T-helper 2 cell (primary cell): ENCODE measurements at places on chromosomes 16 and 17.

GRCh38 chr17:46935658-46936266 lies 12.8 kb downstream of the GOSR2 start:
- DNase-seq: no peak

GRCh38 chr17:151886-152859 lies 14.8 kb downstream of the SCGB1C2 start:
- no peak for DNase-seq

DNA sequence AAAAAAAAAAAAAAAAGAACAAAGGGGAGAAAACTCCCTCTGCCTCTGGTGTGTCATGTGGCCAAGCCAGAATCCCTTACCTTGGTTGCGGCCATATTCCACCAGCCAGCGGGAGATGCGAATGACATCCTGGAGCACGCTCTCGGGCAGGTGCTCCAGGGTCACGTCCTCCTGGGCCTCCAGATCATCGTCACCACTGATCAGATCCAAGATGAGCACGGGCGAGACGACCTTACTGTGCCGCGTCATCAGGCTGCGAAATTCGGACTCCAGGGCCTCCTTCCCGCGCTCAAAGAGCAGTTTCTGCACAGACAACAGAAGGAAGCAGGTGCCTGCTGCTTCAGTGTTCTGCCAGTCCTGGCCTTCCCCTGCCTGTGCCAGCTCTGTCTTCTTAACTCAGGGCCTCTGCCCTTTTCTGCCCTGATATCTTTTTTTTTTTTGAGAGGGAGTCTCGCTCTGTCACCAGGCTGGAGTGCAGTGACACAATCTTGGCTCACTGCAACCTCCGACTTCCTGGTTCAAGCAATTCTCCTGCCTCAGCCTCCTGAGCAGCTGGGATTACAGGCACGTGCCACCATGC lies 5.8 kb downstream of the EXOC7 start:
- DNase-seq: no peak

GRCh38 chr17:29031488-29031887 lies 11.5 kb upstream of the PIPOX start:
- DNase-seq: no peak

GRCh38 chr17:6497496-6498221 lies 53.4 kb downstream of the PIMREG start:
- no peak for DNase-seq

DNA sequence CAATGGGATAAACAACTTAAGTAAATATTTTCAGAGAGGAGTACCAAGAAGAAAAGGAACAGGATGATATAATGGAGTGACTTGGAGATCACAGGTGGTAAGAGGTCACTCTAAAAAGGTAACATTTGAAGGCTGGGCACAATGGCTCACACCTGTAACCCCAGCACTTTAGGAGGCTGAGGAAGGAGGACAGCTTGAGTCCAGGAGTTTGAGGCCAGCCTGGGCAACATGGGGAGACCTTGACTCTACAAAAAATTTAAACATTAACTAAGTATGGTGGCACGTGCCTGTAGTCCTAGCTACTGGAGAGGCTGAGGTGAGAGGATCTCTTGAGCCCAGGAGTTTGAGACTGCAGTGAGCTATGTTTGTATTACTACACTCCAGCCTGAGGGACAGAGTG lies 3.4 kb upstream of the TMEM11 start:
- no peak for DNase-seq

DNA sequence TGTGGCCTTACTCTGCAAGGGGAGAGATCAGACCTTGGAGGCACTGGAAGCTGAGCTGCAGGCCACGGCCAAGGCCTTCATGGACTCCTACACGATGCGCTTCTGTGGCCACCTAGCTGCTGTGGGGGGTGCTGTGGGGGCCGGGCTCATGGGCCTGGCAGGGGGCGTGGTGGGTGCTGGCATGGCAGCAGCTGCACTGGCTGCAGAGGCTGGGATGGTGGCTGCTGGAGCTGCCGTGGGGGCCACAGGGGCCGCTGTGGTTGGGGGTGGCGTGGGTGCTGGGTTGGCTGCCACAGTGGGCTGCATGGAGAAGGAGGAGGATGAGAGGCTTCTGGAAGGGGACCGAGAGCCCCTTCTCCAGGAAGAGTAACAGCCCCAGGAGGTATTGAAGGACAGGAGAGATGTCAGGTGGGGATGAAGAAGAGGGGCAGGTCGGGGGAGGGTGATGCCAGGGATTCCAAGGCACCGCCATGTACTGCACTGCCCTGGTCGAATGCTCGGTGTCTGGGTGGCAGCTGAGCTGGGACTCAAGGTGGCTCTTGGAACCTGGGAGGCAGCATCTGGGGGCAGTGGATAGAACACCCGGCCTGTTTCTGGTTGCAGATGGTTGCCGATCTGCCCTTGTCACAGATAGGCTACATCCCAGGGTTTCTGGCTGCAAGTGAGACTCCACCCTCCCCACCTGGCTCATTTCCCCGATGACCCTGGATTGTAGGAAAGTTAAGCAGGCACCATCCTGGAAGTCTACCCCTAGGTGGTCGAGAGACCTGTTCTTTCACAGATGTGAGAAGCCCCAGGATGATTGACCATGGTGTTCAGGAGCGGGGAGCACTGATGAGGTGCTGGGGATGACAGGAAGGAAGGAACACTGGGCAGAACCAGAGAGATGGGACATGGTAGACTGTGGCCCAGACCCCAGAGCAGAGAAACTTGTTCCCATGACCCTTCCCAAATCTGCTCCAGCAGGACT lies 5.1 kb downstream of the RNF112 start:
- no peak for DNase-seq

DNA sequence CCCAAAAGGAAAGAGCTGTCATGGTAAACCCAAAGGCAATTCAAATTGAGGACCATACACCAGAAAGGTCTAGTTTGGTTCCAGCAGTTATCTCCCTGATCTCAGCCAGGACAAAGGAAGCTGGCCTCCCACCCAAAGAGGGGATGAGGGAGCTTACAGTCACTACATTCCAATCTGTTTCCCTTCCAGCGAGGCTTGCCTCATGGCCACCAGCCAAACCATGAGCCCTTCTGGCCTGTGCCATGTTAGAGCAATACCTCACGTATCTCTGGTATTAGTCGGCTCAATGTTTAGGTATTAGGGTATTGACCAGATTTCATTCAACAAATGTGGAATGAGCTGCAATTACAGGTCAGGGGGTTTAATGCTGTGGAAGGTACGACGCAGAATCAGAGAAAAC lies 8.4 kb downstream of the NDUFAB1 start:
- no peak for DNase-seq

DNA sequence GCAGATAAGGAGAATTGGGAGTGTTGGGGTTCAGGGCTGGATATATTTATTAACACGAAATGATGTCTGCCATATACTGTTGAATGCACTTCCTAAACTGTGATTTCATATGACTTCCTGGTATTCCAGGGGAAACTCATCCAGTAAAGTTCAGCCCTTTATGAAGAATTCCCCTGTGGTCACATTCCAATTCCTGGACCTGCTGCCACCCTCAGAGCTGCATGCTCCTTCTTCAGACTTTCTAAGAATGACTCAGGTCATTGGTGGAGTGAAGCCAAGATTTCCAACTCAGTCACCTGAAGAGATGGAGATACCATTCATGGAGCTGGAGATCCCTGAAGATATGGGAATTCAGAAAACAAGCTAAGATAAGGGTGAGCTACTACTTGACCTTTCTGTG lies 114.2 kb upstream of the TMEM97 start:
- DNase-seq: no peak

- DNase-seq: no peak
Measured at GRCh38 chr17:77101521-77102410, 39.0 kb upstream of the SEC14L1 start.

DNA sequence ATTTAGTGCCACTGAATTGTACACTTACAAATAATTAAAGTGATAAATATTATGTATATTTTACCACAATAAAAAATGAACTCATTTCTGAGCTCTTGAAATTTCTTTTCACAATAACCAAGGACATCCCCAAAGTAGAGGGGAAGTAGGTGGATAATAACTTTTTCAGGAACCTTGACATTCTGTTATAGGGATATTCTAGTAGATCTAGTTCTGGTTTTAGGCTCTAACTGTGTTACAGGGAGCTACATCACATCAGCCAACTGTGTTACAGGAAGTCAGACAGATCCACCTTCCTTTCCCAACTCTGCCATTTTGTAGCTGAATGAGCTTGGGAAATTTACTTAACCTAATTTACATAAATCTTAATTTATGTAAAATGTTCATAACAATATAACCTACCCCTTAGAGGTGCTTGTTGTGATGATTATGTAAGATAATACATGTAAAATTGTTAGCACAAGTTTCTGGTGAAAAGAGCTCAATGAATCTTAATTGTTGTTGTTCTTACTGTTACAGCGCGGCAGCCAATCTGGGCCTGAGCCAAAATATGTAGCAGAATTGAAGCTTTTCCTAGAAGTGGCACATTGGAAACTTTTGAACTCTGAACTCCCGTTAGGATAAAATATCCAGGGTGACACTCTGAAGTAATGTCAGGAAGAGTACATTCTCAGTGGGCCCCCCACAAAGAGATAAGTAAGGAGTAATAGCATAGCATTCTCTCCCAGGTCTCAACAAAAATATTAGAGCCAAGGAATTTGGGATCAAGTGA lies 169.8 kb downstream of the AATF start:
- DNase-seq: no peak

DNA sequence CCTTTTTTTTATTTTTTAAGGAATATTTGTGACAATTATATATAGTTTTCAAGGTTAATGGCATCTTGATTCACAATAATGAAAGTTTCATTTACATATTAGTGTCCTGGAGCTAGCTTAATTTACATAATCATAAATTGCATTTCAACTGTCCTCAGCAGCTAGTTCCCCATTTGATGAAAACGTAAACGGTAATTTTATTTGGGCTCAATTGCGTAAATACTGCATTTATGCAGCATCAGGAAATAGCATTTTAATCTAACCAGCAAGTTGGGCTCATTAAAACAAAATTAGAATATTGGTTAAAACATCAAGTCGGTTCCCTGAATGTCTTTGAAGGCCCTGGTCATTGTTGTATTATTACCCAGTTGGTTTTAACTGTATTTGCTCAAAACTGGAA lies 136.8 kb upstream of the CDH5 start:
- DNase-seq: no peak

- DNase-seq: no peak
Measured at GRCh38 chr17:49469831-49470810, 25.0 kb upstream of the NGFR start.

DNA sequence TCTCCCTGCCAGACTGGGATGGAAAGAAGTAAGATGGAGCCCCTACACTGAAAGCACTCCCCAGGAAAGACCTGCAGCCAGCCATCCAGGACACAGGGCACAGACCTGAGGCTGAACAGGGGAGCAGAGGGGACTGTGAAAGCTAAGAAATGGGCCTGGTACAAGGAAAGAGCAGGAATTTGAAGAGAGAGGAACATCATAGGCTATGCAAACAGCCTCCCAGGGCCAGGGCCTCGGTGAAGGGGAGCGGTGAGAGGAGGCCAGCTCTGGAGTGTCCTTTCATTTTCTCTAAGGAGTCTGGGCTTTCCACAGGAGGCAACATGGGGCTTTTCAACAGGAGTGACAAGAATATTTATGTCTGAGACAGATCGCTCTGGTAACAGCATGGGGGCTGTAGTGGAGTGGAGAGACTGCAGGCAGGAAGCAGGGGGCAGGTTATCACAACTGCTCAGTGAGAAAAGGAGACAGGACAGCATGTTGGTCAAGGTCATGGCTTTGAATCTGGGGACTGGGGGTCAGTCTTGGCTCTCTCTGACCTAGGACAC lies 50.1 kb downstream of the TOM1L2 start:
- DNase-seq: no peak

- no peak for DNase-seq
Measured at GRCh38 chr16:12780467-12780866, 23.2 kb downstream of the CPPED1 start.

DNA sequence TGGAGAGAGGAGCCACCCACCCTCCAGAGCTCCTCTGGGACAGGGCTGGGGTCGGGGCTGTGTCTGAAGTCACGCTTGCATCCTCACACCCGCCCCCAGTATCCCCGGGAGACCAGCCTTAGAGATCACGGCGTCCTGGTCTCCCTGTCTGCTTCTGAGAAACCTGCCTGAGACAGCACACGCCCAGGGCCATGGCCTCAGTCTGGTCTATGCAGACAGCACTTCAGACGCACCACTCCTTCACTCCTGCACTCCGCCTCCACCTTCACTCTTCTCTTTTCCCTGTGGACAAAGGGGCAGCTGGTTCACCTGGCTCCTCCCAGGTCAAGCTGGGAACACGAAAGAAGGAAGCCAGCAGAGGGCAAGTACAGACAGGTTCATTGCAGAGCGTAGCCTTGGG lies 248.0 kb upstream of the GSE1 start:
- no peak for DNase-seq

DNA sequence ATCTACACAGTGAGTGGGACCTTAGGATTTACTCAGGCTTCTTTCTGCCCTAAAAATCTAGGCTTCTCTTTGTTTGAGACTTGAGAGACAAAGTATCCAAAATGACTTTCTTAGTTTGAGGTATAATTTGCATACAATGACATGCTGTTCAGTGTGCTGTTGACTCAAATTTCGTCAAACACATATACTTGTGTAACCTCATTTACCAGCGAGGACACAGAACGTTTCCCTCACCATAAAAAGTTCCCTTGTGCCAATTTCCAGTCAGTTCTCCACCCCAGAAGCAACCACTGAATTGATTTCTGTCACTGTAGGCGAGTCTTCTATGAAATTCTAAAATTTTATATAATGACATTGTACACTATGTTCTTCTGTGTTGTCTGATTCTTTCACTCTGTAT lies 68.0 kb upstream of the MAF start:
- DNase-seq: no peak

- DNase-seq: no peak
Measured at GRCh38 chr16:79768276-79768970, 167.9 kb upstream of the MAF start.

- DNase-seq: no peak
Measured at GRCh38 chr17:48194097-48194550, 86.6 kb downstream of the SNX11 start.

GRCh38 chr17:17784657-17785267 lies 52.0 kb downstream of the SREBF1 start:
- no peak for DNase-seq

DNA sequence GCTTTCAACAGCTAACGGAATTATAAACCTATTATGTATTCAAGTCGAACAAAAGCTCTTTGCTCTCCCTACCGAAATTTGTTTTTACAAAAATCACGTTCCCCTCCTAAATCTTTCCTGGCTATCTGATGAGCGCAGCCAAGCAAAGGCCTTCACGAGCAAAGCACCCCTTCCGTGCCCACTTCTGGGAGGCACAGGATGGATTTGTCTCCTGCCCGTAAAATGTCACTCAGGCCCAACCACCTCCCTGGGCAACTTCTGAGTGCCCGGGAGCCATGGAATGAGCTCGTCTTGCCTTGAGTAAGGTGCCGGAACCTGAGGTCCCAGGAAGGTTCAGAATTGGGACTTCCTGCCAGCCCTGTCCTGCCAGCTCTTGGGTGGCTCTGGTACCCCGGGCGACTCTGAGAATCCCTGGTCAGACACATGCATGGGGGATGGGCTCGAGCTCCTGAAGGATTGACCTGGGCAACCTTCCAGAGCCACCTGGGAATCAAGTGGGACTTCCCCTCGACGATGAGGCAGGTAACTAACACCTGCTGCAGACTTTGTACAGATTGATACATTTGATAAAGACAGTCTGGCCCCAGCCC lies 19.8 kb downstream of the SLC7A5 start:
- DNase-seq: no peak

GRCh38 chr17:80457236-80457856 lies 19.1 kb downstream of the NPTX1 start:
- DNase-seq: no peak
